Cardiac muscle cell (in vitro differentiated cells and primary cell): ENCODE measurements at places on chromosomes 3 and 15.

- H3K27me3 ChIP-seq: no peaks in the 10 kb centered on the region
- H3K4me3 ChIP-seq: no peak overlapping the region
- H3K36me3 ChIP-seq: no peaks in the 10 kb centered on the region
- no peak overlapping the region for H3K27ac ChIP-seq
- peaks cover 5% of the 10 kb centered on the region for H3K4me1 ChIP-seq
- DNase-seq: peak; percentile 81
Measured at GRCh38 chr3:137946356-137946973, 63.5 kb upstream of the CLDN18 start.

- H3K27ac ChIP-seq: no peak overlapping the region
- DNase-seq: no peak
- H3K4me3 ChIP-seq: no peak overlapping the region
- no peaks in the 10 kb centered on the region for H3K27me3 ChIP-seq
- H3K4me1 ChIP-seq: no peaks in the 10 kb centered on the region
Measured at GRCh38 chr15:27480642-27481041, 509.7 kb downstream of the GABRG3 start.

DNA sequence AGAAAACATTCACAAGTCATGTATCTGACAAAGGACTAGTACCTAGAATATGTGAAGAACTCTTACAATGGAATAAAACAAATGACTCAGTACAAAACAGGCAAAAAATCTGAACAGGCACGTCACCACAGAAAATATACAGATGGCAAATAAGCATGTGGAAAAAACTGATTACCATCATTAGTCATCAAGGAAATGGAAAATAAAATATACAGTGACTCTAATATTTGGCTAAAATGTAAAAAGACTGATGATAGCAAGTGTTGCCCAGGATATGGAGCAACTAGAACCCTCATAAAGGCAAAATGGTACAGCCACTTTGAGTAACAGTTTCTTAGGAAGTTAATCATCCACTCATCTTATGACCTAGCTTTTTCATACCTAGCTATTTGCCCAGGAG, 95.8 kb upstream of the ABHD17C start:
- no peak overlapping the region for H3K27ac ChIP-seq
- H3K36me3 ChIP-seq: no peaks in the 10 kb centered on the region
- H3K4me3 ChIP-seq: no peak overlapping the region
- no peak for DNase-seq

DNA sequence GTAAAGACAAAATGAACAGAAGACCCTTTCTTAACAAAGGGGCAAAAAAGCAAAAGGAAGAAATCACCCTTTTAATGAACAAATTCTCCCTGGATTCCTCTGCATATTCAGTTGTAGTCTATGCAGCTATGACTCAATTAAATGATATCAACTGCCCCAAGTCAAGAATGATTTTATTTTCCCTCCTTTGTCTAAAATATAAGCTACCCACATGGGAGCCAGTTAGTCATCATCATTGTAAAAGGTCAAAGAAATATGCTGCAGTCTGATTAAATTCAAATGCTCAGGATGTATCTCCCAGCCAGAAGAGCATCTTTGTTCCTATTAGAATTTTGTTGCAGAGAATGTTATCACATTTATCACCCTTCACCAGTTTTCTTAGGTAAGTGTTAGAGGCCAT, 84.0 kb downstream of the SST start:
- H3K36me3 ChIP-seq: no peaks in the 10 kb centered on the region

DNA sequence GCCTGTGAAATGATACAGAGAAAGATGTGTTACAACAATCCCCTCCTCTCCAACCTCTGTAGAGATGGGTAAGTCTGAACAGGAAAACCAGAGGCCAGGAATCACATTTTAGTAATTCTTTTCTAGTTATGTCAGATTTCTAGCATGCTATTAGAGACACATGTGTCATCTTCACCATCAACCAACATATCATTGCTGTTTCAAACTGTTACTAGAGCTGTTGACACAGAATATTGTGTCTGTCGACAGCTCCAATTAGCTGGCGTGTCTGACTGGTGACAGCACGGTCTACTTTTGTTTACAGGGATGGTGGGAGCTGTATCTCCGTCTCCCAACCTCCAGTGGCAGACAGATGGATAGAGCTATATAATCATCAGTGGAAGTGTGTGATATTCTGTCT, 393.2 kb downstream of the SOX2 start:
- no peak for DNase-seq
- H3K27ac ChIP-seq: no peak overlapping the region
- no peak overlapping the region for H3K4me3 ChIP-seq

GRCh38 chr15:41989573-41990242, 17.4 kb upstream of the EHD4 start:
- H3K4me3 ChIP-seq: no peak overlapping the region
- peak; percentile 83 for DNase-seq
- H3K4me1 ChIP-seq: no peaks in the 10 kb centered on the region
- H3K27me3 ChIP-seq: no peaks in the 10 kb centered on the region

- H3K27me3 ChIP-seq: no peaks in the 10 kb centered on the region
- H3K4me3 ChIP-seq: no peak overlapping the region
- H3K27ac ChIP-seq: no peak overlapping the region
- no peak for DNase-seq
- no peaks in the 10 kb centered on the region for H3K36me3 ChIP-seq
Measured at GRCh38 chr15:50758712-50759205, 6.7 kb downstream of the SPPL2A start.

DNA sequence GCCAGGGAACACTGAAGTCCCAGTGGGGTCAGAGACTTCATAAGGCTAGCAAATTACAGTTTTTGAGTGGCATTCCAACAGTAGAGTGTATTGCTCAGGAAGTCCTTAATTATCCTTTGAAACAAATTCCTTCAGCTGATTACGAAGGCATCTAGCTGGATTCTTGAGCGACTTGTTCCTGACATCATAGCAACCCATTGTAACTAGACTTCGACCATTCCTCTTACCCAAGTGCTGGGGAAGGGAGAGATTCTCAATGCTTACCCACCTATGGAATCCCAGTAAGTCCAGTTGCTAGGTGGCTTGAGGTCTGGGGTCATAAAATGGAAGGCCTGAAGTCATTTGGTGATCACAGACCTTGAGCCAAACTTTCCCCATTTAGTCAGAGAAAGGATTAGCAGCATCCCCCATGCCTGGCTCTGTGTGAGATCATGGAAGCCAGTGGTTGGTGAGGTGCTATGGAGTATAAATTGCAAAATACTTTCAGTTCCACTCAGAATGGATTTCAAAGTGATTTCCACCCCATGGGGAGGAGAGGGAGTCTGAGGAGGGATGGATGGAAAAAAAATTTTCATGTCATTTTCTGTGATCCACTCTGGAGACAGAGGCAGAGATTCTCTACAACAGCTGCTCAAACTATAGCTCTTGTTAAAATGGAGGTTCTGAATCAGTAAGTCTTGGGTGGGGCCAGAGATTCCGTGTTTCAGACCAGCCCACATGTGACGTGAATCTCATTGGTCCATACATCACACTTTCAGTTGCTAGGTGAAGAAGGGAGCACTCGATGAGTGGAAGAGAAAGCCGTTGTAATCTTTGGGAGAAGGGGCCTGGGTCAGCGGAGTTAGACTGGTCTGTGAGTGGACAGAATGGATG, 45.7 kb downstream of the CD86 start:
- H3K4me1 ChIP-seq: no peaks in the 10 kb centered on the region
- H3K4me3 ChIP-seq: no peak overlapping the region
- H3K27me3 ChIP-seq: no peaks in the 10 kb centered on the region
- H3K36me3 ChIP-seq: no peaks in the 10 kb centered on the region

DNA sequence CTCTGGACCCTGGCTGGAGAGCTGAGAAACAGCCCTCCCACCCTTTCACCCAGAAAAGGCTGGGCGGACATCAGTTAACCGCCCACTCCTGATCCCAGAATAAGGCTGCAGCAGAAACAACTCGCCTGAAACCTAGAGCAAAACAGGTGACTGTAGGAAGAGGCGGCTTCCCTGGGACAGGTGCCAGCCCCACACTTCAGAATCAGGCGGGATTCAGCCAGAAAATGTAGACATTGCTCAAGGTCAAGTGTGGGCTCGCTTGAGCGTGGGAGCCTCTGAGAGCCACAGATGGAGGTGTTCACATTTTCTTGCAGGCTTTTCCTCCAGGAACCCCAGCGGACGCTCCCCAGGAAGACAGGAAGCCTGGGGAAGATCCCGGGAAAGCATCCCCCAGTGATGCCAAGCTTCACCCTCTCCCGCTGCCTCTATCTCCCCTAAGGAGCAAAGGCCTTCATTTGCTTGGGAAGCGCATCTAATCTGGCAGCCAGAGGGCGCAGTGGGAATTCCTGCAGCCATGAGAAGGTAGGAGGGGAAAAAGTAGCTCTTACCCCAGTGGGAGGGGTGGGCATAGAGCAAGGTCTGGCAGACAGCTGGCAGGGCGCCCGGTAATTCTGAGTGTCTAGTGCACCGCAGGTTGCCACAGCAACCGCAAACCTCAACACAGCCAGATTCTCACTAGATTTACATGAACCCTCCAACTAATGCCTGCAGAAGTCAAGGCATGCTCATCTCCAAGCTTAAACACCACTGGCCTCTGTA, 77.7 kb downstream of the OCA2 start:
- no peaks in the 10 kb centered on the region for H3K27me3 ChIP-seq
- H3K4me3 ChIP-seq: no peak overlapping the region
- H3K27ac ChIP-seq: no peak overlapping the region
- H3K4me1 ChIP-seq: no peaks in the 10 kb centered on the region

GRCh38 chr15:98233873-98234272, 273.4 kb downstream of the ARRDC4 start:
- no peaks in the 10 kb centered on the region for H3K36me3 ChIP-seq
- H3K27ac ChIP-seq: no peak overlapping the region
- DNase-seq: no peak
- H3K4me3 ChIP-seq: no peak overlapping the region
- no peaks in the 10 kb centered on the region for H3K27me3 ChIP-seq
- H3K4me1 ChIP-seq: no peaks in the 10 kb centered on the region

DNA sequence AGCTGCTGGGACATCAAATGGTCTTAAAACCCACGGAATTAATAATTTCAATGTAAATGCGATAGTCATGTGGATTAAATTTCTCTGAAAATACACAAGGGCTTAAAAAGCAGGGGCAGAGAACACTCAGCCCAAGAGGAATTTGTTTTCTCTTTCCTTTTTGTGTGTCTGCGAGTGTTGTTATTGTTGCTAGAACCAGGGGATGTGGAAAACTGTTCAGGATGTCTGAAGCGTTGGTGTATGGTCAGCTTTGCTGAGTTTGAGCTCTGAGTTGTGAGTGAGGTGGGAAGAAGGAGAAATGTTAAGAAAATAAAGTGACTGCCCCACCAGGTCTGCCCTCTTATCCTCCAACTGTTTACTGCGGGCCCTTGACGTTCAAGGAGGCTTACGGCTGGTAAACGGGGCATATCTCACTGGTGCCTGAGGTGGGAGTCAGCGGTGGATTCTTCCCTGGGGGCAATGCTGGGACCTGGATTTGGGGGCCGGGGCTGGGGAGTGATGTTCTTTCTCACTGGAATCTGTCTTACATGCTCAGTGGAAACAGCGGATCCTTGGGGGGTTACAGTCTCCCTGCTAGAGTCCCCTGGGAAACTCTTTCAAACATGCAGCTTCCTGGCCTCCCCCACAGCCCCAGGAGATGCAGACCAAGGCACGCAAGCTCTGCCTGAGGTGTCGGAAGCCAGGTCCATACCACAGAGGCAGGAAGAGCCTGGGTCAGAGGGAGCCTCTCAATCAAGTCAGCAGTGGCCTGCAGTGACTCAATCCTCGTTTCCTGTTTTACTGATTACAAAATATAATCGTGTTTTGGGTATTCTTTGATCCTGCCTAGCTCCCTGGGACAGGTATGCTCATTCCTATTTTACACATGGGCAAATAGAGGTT, 41.8 kb downstream of the ITGA11 start:
- H3K27me3 ChIP-seq: peaks cover 2% of the 10 kb centered on the region
- no peaks in the 10 kb centered on the region for H3K4me1 ChIP-seq
- peak; percentile 80 for DNase-seq
- H3K27ac ChIP-seq: no peak overlapping the region

GRCh38 chr15:56869573-56869972, 48.9 kb upstream of the TCF12 start:
- no peaks in the 10 kb centered on the region for H3K4me1 ChIP-seq
- DNase-seq: peak; percentile 33
- H3K36me3 ChIP-seq: no peaks in the 10 kb centered on the region
- H3K27ac ChIP-seq: no peak overlapping the region
- H3K4me3 ChIP-seq: no peak overlapping the region

- DNase-seq: peak; percentile 8
- no peaks in the 10 kb centered on the region for H3K27me3 ChIP-seq
- no peaks in the 10 kb centered on the region for H3K4me1 ChIP-seq
- no peak overlapping the region for H3K27ac ChIP-seq
Measured at GRCh38 chr3:133441867-133442270, 42.0 kb downstream of the BFSP2 start.

- peak; percentile 79 for DNase-seq
- H3K27ac ChIP-seq: peak overlapping the region; percentile 74
- no peaks in the 10 kb centered on the region for H3K36me3 ChIP-seq
- peaks cover 94% of the 10 kb centered on the region for H3K4me1 ChIP-seq
- H3K4me3 ChIP-seq: no peak overlapping the region
Measured at GRCh38 chr3:157130467-157131251, 29.3 kb downstream of the CCNL1 start.

DNA sequence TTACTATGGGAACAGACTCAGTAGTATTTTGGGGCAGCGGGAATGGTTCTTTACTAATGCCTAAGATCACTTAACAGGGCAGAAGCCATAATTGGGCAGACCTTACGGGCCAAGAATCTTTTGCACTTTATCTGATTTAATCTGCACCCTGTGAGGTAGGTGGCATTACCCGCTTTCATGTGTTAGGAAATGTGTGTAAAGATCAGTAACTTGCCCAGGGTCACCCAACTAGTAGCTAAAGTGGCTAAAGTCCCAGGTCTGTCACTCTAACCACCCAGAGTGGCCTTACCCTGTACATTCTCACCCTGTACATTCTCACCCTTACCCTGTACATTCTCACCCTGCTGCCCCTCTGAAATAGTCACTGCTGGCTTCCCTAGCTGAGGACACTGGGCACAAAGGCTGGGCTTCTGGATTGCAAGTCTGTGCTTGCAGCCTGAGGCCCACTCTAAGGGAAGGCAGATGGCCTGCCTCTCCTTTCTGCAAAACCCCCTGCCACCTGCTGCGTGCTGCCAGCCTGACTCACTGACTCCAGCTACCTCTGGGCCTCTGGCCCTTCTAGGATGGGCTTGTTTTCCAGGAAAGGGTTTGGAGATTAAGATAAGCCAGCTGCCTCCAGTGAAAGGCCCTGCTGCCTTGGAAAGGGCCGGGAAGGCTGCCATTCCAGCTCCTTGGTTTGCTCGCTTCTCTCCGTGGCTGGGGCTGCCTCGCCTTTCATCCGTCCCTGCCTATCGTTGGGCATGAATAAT, 37.5 kb upstream of the MYZAP start:
- H3K4me3 ChIP-seq: no peak overlapping the region
- no peak for DNase-seq
- H3K27ac ChIP-seq: peak overlapping the region; percentile 97
- H3K27me3 ChIP-seq: no peaks in the 10 kb centered on the region

GRCh38 chr15:35925275-35926006, 379.5 kb upstream of the DPH6 start:
- no peak overlapping the region for H3K27ac ChIP-seq
- no peaks in the 10 kb centered on the region for H3K27me3 ChIP-seq
- H3K4me3 ChIP-seq: no peak overlapping the region
- H3K36me3 ChIP-seq: no peaks in the 10 kb centered on the region
- peak; percentile 8 for DNase-seq
- H3K4me1 ChIP-seq: no peaks in the 10 kb centered on the region

- H3K27me3 ChIP-seq: no peaks in the 10 kb centered on the region
- no peak for DNase-seq
- H3K4me3 ChIP-seq: no peak overlapping the region
- peaks cover 12% of the 10 kb centered on the region for H3K4me1 ChIP-seq
- no peak overlapping the region for H3K27ac ChIP-seq
- no peaks in the 10 kb centered on the region for H3K36me3 ChIP-seq
Measured at GRCh38 chr3:16239780-16240179, 25.0 kb downstream of the DPH3 start.
